RPMI7951 (cell line): ENCODE measurements at places on chromosomes 2 and 18.

- DNase-seq, result no peak
Measured at GRCh38 chr18:58303363-58303762, 259.3 kb downstream of the NEDD4L start.

DNA sequence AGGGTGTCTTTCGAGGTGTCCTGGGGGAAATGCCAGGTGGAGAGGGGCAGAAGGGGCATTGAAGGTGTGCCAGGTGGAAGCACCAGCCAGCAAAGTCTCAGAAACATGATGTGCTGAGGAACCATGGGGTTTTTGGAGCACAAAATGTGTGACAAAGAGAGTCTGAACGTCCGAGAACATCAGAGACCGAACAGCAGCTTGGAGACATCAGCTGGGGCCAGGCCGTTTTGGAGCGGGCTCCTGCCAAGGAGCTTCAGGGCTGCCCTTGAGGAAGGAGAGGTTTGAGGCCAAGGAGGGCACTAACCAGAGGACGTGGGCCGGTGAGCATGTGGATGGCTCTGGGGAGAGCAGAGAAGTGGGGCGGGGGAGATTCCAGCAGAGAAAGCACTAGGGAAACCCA is 5.3 kb upstream of the MBP start:
- no peak for DNase-seq

- DNase-seq, result no peak
Measured at GRCh38 chr18:43534511-43534910, 257.2 kb upstream of the SYT4 start.

DNA sequence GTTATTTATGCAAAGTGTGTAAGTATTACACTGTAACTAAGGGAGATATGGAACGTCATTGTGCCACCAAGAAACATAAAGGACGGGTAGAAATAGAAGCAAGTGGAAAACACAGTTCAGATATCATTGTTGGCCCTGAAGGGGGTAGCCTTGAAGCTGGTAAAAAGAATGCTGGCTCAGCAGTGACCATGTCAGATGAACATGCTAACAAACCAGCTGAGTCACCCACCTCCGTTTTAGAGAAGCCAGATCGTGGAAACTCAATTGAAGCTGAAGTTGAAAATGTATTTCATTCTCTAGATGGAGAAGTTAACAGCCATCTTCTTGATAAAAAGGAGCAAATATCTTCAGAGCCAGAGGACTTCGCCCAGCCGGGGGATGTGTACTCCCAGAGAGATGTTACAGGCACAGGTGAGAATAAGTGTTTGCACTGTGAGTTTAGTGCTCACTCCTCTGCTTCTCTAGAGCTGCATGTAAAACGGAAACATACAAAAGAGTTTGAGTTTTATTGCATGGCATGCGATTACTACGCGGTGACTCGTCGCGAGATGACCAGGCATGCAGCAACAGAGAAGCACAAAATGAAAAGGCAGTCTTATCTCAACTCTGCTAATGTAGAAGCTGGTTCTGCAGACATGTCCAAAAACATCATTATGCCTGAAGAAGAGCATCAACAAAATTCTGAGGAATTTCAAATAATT is 36.1 kb downstream of the ZNF407 start:
- no peak for DNase-seq

- peak; percentile 70 for DNase-seq
Measured at GRCh38 chr2:14428056-14428455, 204.5 kb upstream of the LRATD1 start.

GRCh38 chr2:37917281-37918228 is 7.5 kb upstream of the RMDN2 start:
- no peak for DNase-seq

GRCh38 chr2:79235135-79235534 is 75.6 kb upstream of the REG3A start:
- no peak for DNase-seq

DNA sequence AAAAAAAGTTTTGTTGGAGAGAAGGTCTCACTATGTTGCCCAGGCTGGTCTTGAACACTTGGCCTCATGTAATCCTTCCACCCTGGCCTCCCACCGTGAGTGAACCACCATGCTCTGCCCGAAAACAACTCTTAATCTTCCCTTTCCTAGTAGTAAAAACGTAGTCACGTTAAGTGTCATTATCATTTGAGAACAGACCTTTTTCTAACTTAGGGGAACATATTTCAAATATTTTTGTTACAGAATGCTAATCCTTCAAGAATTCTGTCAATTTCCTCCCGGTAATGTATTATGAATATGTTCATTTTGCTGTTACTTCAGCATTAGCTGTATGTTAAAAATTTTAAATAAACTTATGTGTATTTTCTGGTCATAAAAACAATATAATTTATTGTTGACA is 49.7 kb downstream of the MTA3 start:
- no peak for DNase-seq

DNA sequence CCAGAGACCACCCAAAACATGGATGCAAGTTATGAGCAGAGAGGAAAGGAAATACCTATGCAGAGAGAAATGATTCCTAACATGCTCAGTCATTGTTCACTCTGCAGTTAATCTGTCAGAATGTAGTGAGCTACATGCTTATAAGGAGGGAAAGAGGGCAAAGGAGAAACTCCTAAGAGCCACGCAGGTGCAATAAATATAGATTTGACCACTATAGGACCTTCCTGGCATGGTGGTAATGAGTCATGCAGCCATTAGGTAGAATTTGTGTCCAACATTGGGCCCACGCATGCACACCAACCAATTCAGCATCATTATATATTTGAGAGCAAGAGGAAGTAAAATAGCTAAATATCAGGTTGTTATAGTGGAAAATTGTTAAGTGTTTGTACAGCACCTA is 699.9 kb downstream of the DSC3 start:
- DNase-seq, result no peak

DNA sequence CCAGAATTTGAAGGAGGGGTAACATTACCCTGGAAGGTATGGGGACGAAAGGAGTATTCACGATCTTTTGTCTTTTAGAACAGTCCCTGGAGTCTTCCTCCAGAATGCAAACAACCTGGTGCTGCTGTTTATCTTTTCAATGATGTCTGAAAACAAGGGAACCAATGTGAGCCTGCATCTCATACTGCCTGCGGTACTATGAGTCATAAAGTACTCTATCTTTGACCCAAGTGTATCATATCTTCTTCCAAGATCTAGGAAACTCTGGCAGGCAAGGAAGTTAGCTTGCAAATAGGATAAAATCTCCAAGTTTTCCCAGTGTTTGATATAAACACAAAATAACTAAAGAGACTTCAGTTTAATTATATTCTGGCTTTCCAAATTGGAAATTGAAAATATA is 968.5 kb downstream of the LRP1B start:
- no peak for DNase-seq

DNA sequence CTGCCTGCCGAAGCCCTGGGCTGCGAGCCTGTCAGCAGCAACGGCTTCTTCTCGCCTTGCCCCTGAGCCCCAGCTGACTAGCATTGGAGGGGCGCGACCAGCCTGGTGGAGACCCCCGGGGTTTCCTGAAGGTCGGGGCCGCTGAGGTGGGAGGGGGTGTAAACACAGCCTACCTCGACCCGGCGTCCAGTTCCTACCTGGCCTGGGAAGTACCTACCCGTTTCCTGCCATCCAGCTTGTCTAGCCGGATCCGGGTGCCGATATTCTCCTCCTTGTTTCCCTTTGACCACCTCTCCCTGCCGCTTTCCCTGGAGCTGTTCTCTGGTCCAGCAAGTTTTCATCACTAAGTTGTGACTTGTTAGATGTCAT is 511 bp downstream of the MOB4 start:
- peak; percentile 38 for DNase-seq

GRCh38 chr2:61117534-61117933 is 44.5 kb upstream of the C2orf74 start:
- peak; percentile 43 for DNase-seq

DNA sequence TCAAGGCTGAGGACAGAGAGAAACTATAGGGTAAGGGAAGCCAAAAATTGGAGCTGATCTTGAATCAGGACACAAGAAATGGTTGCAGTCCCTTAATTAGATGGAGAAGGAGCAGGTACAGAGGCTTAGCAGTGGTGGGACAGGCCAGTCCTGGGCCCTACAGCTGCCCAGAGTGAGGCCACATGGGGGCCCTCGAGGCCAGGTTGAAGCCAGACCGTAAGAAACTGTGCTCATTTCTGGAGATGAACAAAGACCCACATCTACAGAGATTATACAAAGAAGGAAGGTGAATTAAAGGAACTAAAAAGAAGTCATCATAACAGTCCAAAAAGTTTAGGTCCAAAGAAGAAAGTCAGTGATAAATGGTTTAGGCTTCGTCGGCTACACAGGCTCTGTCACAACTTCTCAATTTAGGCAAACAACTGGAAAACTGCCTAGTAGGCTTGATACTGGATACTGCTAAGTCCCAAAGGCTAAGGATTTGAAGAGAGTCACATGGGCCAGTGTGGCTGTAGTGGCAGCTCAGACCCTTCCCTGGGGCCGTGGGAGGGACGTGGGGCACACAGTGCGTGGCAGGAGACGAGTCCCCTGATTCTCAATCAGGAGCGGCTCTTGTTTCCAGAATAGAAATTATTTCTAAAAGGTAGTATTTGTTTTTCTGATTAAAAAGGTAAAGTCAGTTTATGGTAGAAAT is 50.4 kb upstream of the CNGA3 start:
- no peak for DNase-seq

DNA sequence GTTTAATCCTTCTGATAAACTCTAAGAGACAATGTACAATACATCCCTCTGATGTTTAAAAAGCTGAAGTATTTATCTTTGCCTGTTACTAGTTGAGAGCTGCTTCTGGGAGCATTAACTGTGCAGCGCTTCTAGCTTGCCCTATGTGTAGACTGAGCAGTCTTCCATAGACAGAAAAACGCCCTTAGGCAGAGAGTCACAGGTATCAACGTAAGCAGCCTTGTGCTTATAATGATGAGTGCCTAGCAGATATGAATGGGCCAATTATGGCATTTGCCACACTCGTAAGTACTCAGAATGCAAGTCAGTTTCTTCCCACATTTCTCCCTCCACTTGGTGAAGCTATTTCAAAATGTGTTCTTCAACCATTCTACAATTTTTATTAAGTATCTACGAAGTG is 731.1 kb upstream of the SLC8A1 start:
- no peak for DNase-seq

- peak; percentile 94 for DNase-seq
Measured at GRCh38 chr2:233965032-233965603, 47.9 kb downstream of the TRPM8 start.

- no peak for DNase-seq
Measured at GRCh38 chr2:192741889-192742288, 547.2 kb upstream of the TMEFF2 start.
